ENCODE measurements at places on chromosomes 4 and X. TPM values are rescaled to one million over a fixed set of nuclear protein-coding genes. Genes with fewer than 3 reads are reported as not detected.

RASL11B gene
- not detected for polyA plus RNA-seq

AFM gene
- polyA plus RNA-seq, result not detected

GAGE1 gene
- polyA plus RNA-seq, result not detected

MAGEA8 gene
- polyA plus RNA-seq, result not detected

MGARP gene
- polyA plus RNA-seq, result 0.58 TPM

PARM1 gene
- polyA plus RNA-seq, result 24.8 TPM

RHOH gene
- polyA plus RNA-seq, result 519 TPM

CC2D2A gene
- not detected for polyA plus RNA-seq

SLC10A3 gene
- 38.2 TPM for polyA plus RNA-seq

DCAF8L2 gene
- not detected for polyA plus RNA-seq

GLOD5 gene
- polyA plus RNA-seq, result not detected

AFF1 gene
- polyA plus RNA-seq, result 45.7 TPM

NLGN4X gene
- polyA plus RNA-seq, result not detected

CABS1 gene
- not detected for polyA plus RNA-seq

HPF1 gene
- 25.1 TPM for polyA plus RNA-seq

PPA2 gene
- 124 TPM for polyA plus RNA-seq

ELK1 gene
- 16.8 TPM for polyA plus RNA-seq

STARD8 gene
- not detected for polyA plus RNA-seq

SRPX gene
- polyA plus RNA-seq, result not detected

Data from naive B cell (primary cell).